ENCODE measurements at places on chromosomes 12 and 14. TPM values are rescaled to one million over a fixed set of nuclear protein-coding genes. Genes with fewer than 3 reads are reported as not detected.

GRCh38 chr12:65640489-65640901 is 183.8 kb upstream of the HMGA2 start:
- H3K4me1 ChIP-seq = no peaks in the 10 kb centered on the region
- no peaks in the 10 kb centered on the region for H3K36me3 ChIP-seq
- DNase-seq = no peak
- no peaks in the 10 kb centered on the region for H3K27me3 ChIP-seq

GRCh38 chr12:31257784-31258183 is 68.2 kb downstream of the SINHCAF start:
- H3K27me3 ChIP-seq = no peaks in the 10 kb centered on the region
- H3K4me3 ChIP-seq = no peak overlapping the region
- no peaks in the 10 kb centered on the region for H3K4me1 ChIP-seq
- no peak overlapping the region for H3K27ac ChIP-seq
- H3K36me3 ChIP-seq = no peaks in the 10 kb centered on the region

- peaks cover 8% of the 10 kb centered on the region for H3K4me1 ChIP-seq
- no peaks in the 10 kb centered on the region for H3K27me3 ChIP-seq
- no peak for DNase-seq
- peak overlapping the region; percentile 100 for H3K27ac ChIP-seq
- H3K36me3 ChIP-seq = no peaks in the 10 kb centered on the region
- peak overlapping the region; percentile 87 for H3K4me3 ChIP-seq
These were observed 33.9 kb downstream of the MIA2 start for GRCh38 chr14:39267608-39268005.

Gene TDRD9
- total RNA-seq = 1.4 TPM

DNA sequence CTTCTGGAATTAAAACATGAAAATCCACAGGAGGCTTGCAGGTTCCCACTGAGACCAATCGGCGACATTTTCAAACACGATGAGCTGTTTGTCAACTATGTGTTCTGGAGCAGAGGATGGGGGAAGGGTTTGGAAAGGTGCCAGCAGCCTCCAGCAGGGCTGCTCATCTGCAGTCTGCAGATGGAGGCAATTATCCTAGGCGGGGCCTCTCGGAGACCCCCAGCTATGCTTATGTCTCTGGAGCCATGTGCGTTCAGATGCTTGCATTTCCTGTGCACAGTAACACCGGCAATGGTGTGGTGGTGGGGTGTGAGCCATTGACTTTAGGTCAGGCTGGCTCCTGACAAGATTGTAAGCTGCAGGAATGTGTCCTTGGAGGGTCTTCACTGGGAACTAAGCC is 51.7 kb downstream of the RPH3A start:
- peak; percentile 51 for DNase-seq
- H3K27ac ChIP-seq = no peak overlapping the region
- H3K4me1 ChIP-seq = peaks cover 5% of the 10 kb centered on the region
- no peaks in the 10 kb centered on the region for H3K36me3 ChIP-seq

All from spinal cord (tissue), 10 donors.